ENCODE measurements at places on chromosomes 12 and 14.

- DNase-seq = no peak
Measured at GRCh38 chr14:99838639-99839134, 45.5 kb downstream of the EML1 start.

DNA sequence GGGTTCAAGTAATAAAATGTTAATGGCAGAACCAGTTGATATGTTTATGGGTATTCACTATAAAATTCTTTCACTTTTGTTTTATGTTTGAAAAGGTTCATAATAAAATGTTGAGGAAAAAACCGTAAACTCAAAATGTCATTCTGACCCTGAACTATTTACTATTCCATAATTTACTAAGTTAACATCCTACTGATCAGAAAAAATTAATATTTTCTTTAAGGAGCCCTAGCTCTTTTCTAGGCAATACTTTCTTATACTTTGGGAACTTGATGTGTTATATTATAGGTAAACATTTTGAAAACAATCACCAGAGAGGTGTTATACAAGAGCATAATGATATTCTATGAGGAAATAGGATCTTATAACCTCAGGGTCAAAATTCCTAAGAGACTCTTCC lies 334.6 kb downstream of the ZFP36L1 start:
- DNase-seq = no peak

DNA sequence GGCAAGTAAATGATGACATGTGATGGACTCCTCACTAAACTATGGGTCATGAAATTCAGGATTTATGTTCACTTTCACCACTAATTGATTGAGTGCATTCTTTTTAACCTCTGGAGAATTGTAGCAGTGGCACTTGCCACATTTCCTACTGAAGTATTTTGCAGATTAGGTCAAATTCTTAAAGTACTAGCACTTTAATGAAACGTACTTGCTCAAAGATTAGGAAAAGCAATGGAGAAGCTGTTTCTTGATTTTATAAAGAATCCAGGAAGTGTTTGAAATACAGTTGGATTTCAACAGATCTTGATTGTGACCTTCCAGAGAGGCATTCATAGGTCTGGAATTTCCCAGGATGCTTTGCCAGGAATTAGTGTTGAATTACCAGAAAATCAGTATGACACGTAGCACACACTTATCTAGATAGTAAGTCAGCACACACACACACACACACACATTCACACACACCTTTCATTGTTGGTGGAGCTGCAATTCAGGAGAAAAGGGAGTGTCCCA lies 162.6 kb downstream of the MYRFL start:
- no peak for DNase-seq

GRCh38 chr12:54136844-54137580 lies 51.8 kb downstream of the SMUG1 start:
- DNase-seq = no peak

DNA sequence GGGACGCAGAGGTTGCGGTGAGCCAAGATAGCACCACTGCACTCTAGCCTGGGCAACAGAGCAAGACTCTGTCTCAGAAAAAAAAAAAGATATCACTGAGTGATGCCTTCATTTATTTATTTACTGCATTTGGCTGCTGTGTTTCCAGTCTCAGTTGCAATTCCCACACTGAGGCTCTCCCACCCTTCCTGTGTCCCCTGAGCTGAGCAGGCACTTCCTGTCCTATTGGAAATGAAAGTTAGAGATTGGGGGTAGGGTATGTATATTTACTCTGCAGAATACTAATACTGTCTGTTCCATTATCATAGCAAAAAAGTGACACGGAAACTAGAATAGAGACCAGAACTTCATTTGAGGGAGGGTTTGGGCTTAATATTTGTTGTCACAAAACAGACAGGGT lies 1.6 kb upstream of the RBMS2 start:
- DNase-seq = no peak

DNA sequence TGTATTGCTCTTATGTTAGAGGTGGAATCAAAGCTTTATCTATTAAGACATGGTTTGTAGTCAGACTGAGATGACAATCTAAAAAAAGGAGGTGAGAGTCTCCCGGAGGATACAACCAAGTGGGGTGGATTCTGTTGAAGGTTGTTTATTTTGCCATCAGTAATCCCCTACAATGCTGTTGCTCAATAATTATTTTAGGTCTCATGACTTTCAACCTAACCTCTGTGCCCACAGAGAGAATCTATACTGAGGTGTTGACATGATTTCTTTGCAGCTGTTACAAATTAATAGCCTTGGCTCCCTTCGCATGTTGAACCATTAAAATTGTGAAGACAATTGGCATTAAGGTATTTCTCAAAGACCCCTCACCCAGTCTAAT lies 28.7 kb upstream of the FOS start:
- DNase-seq = no peak

GRCh38 chr14:67630186-67630585 lies 10.5 kb downstream of the ARG2 start:
- no peak for DNase-seq

GRCh38 chr12:68480526-68480925 lies 130.2 kb upstream of the RAP1B start:
- DNase-seq = no peak

- DNase-seq = no peak
Measured at GRCh38 chr12:50637870-50638481, 125.9 kb upstream of the ATF1 start.

DNA sequence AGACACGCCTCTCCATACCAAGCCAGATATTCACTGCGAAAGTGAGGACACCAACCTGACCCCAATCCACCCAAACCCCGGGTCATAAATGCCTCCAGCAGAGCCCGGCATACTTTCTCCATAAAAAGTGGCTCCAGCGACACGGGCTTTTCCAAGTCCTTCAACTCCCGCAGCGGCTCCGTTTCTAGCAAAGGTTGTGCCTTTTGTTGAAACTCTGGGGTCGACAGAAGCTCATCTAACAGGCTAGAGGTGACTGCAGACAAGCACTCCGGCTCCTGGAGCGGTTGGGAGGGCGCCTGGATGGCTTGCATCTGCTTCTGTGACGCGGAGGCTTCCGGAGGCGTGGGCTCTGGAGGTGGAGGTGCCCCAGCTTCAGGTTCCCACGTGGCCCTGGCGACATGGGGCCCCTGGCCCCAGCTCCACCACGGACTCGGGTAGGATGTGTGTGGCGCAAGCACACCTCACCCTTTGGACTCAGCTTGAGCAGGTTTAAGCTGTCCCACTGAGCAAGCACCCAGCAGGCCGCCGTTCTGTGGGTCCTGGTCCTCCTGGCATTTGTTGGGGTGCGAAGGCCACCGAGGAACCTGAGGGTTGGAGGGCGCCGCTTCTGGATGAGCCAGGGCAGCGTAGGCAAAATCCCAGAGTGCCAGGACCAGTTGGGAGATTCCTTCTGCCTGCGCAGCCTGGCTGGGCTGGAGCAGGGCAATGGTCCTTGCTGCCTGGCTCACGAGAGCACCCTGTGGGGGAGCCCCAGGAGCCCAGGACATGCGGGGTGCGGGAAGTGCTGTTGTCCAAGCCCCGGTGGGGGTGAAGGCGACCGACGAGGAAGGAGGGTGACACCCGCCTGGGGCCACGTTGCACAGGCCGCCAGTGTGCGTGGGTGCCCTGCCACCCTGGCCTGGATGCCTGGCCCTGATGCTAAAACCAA lies 186.3 kb downstream of the ALG10 start:
- no peak for DNase-seq

- DNase-seq = no peak
Measured at GRCh38 chr12:94092516-94093241, 55.7 kb upstream of the PLXNC1 start.

GRCh38 chr12:98420461-98420860 lies 94.9 kb upstream of the TMPO start:
- no peak for DNase-seq

DNA sequence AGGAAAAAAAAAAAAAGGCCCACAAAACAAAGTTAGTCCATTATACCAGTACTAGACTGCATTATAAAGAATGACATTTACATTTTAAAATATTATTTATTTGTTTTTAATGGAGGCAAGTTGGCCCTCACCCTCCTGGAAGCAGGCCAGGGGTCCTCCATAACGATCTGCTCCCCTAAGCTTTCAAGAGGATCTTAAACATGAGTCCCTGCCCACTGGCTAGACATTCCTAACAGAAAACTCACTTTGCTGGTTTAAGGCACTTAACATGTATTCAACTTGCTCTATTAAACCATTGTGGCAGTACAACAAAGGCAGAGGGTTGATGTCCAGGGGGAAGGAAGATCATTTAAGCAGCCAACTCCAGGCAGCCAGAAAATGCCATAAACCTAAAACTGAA lies 111.4 kb downstream of the STXBP6 start:
- no peak for DNase-seq

DNA sequence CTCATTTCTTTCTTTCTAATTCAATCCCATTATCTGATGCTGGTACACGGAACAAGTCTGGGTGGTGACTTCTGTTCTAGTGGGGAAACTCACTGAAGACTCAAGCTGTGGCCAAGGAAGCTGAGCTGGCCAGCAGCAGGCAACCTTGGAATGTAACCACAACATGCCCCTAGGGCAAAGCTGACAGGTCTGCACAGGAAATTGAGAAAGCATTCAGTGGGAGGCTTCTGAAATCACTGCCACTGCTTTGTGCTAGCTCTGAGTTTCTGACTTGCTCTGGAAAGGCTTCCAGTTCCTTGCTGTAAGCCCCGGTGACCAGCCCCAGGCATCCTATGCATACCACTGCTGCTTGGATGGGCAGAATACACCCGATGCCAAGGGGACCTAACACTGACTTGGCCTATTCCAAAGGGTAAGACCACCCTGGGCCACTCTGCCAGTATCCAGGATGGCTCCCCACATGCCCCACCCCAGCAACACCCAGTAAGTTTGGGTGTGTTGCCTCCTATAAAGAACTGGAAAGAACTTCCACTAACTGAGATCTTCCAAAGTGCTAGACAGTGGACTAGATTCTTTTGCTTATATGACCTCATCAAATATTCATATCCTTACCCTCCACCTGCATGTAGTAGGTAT lies 84.5 kb upstream of the CDKN3 start:
- no peak for DNase-seq

DNA sequence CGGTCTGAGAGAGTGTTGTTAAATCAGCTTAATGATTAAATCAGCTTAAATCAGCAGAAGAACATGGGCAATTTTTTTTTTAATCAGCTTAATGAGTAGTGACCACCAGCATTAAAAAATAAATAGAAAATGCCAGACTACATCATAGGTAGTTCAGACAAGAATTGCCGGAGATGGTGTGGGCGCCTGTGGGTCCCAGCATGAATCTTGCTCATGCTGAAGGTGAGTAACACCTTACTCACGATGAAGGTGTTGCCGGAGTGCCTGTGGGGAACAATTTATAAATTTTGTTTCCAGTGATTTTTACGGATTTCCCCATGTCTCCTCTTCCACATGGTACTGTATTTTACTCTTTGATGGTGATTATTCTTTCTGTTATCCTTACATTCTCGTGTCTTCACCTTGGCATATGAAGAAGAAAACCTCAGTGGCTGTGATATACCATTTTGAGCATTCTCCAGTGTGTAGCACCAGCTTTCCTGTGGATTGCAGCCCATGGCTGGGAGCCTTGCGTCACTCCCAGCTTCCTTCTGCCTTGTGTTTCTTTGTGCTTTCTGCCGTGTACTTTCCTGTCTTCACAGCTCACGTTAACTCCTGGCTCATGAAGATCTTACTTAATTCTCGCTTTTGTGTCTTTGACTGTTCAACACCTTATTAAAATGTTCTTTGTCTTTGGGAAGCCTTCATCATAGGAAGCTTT lies 4.7 kb downstream of the TDRD9 start:
- DNase-seq = no peak

DNA sequence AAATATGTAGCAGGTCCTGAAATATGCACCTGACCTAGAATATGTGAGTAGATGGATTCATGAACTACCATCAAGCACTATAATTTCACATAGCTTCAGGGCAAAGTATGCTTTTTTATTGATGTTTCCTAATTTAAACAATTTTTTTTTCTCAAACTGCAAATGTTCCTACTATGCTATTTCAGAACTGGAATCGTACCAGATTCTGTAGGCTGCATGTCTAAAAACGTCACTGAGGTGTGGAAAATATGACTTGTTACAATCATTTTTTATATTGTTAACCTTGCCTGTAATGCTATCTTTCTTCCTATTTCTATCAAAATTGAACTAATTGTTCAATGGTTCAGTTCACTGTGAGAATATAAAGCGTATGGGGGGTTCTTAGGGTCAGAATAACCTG lies 78.0 kb upstream of the RERGL start:
- DNase-seq = no peak

- no peak for DNase-seq
Measured at GRCh38 chr14:74308695-74309094, 6.0 kb upstream of the ABCD4 start.

DNA sequence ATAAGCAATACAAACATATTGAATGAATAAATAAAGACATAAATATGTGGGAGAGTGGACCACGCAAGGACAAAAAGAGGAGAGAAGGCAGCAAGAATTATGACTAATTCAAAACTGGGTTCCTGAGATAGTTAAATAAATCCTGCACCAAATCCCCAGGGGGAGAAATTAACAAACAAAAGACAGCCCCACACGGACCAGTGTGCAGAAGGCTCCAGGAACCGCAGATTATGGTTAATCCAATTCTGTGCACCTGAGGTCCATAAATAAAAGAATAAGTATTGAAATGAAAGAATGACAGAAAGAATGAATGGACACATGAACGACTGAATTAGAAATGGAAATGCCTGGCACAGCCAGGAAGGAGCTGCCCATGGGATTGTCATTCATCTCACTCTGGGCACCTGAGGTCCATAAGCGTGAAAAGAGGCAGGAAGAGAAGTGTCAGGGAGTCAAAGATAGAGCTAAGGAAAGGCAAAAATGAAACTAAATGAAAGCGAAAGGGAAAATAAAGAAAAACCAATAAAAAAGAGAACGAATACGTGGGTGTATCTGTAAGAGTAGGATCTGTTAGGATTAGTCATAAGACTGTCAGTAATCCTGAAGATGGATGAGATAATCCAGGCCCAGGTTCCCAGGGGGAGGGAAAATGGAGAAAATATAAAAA lies 23.3 kb downstream of the MEG3 start:
- no peak for DNase-seq

GRCh38 chr12:47813511-47814196 lies 6.0 kb downstream of the HDAC7 start:
- no peak for DNase-seq

GRCh38 chr14:60642270-60643140 lies 6.8 kb downstream of the SIX1 start:
- no peak for DNase-seq

DNA sequence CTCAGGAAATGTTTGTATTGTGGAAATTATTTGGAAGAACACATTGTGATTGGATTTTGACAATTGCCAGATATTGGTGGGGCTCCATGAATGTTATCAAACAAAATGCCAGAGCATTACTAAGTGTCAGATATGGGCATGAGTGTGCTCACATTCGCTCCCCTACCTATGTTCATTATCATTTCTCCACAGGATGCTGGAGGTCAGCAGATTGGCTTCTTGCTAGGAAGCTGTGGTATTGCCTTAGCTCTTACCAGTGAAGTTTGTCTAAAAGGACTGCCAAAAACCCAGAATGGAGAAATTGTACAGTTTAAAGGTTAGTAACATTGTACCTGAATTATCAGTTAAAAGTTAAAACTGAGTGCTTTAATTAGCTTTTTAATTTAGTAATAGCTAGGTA lies 78.3 kb upstream of the ATF1 start:
- DNase-seq = no peak

- no peak for DNase-seq
Measured at GRCh38 chr12:125061229-125061628, 4.0 kb upstream of the AACS start.
